ENCODE measurements at places on chromosomes 3 and 15.

DNA sequence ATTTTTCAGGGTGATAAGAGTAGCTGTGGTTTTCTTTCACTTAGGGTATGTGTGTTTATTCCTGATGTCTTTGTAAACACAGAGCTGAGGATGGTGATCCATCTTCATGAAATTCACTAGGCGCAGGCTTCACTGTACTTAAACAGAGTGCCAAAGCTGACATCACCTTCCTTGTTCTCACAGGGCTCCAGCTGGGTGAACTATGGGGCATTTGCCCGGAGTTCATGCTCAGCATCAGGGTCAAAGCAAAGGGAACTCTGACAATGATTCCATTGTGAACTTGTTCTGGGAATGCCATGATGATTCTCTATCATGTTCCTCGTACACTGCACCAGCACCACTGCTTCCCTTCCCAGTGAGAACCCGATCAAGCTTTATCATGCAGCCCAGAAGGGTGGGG, 184.8 kb upstream of the P2RY1 start:
- no peak for DNase-seq

DNA sequence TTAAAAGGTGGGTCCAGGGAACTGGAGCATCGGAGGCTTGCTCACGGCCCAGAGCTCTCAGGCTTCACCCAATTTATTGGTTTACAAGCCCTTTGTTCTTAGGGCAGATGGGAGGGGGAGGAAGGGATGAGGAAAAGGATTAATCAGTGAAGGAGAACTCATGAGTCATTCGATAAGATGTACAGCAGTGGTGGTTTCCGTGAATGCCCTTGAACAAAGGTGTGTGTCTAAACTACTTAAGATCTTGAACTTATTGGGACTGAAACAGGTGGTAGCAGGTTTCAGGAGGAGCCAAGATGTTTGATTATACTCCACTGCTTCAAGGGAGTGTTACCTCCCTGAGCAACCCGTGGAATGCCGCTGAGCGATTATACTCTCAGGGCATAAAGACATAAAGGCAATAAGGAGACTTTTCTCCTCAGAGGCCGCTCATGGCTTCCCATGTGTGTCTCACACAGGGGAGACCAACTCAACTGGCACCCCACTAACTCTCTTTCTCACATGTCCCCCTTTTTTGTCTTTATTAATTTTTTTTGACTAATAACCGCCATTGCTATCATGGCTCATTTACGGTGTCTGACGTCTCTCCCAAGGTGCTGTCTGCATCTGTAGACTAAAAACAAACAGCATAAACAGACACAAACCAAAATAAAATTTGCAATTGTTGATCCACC, 17.3 kb upstream of the SLC28A2 start:
- DNase-seq: no peak

- no peak for DNase-seq
These were observed 107.6 kb downstream of the RBPMS2 start for GRCh38 chr15:64667736-64668161.

GRCh38 chr3:182148360-182148759, 436.6 kb downstream of the SOX2 start:
- no peak for DNase-seq

- no peak for DNase-seq
These were observed 555 bp downstream of the TM2D3 start for GRCh38 chr15:101651554-101652097.

GRCh38 chr3:167032267-167032876, 347.7 kb downstream of the ZBBX start:
- DNase-seq: no peak

DNA sequence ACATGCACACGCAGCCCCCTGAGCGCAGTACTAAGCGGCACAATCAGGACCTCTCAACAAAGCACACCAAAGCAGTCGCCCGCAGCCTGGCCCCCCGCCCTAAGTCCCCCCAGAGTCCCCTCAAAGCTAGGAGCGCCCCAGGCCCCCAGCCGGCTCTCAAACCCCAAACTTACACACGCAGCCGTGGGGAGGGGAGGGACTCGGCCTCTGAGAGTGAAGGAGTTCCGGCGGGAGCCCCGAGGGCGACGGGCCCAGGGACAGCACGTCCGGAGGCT, 5.5 kb downstream of the GATA2 start:
- DNase-seq: no peak

DNA sequence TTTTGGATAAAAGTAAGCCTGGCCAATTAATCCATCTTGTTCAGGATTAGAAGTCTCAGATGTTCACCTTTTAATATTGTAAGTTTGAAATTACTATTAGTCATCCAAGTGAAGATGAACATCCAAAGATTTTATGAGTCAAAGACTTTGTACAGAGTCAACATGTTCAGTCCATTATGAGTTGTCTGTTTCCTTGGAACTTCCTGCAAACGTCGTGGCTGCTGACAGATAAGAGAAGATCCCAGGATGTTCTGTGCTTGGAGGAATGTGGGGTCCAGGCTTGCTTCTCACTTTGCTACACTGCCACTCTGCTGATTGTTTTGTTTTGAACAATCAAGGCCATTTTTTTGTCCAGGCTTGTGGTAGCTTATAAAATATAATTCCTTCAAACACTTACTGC, 74.3 kb upstream of the SLCO2A1 start:
- DNase-seq: no peak

- DNase-seq: no peak
These were observed 204.9 kb upstream of the CGNL1 start for GRCh38 chr15:57171426-57171825.

GRCh38 chr15:32933236-32933635, 215.4 kb downstream of the GREM1 start:
- DNase-seq: no peak

GRCh38 chr15:66491846-66492245, 5.7 kb downstream of the SNAPC5 start:
- DNase-seq: no peak

- DNase-seq: no peak
These were observed 120.0 kb downstream of the PLD1 start for GRCh38 chr3:171690281-171690680.

DNA sequence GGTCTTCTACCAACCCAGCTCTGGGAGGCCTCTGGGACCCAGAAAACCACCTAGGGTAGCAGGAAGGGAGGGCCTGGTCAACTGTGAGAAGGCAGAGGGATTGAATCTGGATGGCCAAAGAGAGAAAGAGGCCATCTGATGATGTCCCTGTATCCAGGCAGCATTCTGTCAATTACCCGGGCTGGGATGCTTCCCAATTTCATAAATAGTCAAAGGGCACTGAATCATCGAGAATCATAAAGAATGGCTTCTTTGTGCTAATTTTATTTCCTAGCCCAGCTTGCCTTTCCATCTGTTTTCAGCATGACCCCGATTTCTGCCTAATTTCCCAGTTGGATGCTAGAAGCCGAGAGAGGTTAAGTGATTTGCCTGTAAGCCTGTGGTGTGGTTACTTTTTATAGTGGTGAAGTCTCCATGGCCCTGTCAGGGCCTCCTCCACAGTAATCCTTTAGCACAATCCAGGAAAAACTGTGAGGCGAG, 129.2 kb downstream of the FAM43A start:
- no peak for DNase-seq

GRCh38 chr15:31467361-31467760, 140.7 kb downstream of the KLF13 start:
- DNase-seq: no peak

DNA sequence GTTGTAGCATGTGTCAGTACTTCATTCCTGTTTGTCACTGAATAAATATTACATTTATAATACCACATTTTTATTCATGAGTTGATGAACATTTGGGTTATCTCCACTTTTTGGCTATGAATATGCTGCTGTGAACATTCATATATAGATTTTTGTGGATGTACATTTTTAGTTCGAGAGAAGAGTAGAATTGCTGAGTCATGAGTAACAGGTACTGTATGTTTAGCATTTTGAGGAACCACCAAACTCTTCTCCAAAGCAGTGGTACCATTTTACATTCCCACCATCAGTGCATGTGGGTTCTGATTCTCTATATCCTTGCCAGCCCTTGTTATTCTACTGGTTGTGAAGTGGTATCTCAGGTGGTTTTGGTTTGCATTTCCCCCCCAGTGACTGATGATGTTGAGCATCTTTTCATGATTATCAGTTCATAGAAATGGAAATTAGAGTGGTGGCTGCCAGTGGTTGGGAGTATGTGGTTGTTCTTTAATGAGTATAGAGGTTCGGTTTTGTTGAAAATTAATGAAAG, 59.6 kb downstream of the CCDC66 start:
- DNase-seq: no peak

DNA sequence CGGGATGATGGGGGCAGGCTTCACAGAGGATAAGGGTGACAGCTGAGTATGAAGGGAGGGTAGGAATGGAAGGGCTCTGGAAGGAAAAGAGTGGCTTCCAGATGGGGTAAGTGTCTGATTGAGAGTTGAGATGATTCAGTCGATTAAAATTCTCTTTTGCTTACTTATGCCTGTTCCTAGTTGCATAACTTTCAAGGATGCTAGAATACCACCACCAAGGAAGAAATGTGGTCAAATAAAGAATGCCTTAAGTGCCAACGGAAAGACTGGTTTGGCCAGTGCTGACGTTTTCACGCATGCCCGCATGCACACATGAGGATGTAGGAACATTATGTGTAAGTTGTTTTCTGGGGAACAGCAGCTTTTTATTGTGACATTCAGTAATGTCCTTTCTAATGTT, 263.4 kb upstream of the WNT5A start:
- DNase-seq: no peak

DNA sequence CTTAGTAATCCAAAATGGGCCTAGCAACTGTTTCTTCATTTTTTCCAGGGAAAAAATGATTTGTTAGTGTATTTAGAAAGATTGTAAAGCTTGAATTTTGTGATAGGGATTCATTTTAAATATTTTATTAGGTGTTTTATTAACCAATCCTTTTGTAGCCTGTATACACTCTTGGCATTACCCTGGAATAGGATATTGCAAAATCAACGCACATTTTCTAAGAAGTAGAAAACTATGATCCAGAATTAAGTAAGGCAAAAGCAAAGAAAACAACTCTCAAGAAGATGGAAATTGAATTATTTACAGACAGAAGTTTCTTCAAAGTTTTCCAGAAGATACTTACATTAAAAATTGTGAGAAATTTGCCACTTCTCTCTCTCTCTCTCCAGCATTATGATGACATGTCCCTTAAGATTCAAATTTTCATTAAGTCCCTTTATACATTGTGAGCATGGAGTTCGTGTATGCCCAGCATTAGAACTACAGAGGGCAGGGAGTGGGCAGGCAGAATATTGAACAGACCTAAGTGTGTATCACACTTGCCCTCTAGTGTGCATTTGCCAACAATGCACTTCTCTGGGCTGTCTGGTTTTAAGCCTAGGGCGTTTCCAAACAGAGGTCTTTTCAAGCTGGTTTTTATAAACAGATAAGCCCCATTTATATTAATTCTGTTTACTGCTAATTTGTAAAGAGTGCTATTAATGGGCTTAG, 28.5 kb upstream of the CMSS1 start:
- DNase-seq: no peak

GRCh38 chr15:57911247-57911646, 154.3 kb downstream of the ALDH1A2 start:
- DNase-seq: no peak

DNA sequence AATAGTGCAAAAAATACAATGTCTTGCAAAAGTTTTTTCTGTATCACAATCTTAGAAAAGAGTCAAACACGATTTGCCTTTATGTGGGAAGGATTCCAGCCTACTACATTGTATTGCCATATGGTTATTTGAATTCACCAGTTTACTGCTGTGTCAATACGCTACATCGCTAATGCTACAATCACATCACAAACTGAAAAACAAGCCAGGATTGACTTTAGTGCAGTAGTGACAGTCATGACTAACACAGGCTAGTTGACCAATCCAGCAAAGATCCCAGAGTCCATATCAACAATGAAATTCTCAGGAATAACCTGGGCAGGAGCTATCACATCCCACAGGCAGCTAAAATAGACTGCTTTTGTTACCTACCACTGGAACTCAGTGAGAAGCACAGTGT, 67.0 kb downstream of the IL12A start:
- no peak for DNase-seq

DNA sequence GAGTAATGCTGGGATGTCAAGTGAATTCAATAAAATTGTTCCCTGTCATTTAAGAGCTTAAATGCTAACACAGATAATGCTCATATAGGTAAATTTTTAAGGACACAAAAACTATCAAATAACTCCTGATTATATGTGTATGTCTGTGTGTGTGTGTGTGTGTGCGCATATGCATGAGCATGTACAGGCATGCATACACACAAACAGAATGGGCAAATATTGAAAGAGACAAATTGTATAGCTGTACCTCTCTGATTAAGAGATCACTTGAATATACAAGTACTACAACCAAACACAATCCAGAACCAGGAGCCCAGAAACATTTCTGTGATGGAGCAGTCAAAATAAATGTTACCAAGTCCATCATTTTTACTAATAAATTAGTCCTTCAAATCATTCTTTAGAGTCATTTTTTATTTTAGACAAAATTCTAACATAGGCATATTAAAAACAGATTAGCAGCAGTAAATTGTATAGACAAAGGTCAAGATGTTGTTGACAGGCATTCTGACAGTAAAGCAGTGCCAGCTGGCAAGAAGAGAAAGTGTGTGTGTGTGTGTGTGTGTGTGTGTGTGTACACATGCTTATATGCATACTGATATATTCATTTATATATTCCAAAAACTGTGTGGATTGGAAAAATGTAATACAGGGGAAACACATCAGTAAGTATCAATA, 145.3 kb downstream of the CD47 start:
- no peak for DNase-seq

- DNase-seq: no peak
These were observed 302.9 kb upstream of the RASGRP1 start for GRCh38 chr15:38867556-38867955.

DNA sequence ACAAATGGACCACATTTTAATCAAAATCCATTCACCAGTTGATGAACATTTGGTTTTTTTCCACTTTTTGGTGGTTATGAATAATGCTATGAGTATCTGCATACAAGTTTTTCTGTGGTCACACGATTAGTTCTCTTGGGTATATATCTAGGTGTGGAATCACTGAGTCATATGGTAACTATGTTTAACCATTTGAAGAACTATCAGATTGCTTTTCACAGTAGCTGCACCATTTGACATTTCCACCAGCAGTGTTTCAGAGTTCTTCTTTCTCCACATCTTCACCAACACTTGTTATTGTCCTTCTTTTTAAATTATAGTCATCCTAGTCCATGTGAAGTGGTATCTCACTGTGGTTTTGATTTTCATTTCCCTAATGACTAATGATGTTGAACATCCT, 33.3 kb upstream of the ATG7 start:
- DNase-seq: no peak

DNA sequence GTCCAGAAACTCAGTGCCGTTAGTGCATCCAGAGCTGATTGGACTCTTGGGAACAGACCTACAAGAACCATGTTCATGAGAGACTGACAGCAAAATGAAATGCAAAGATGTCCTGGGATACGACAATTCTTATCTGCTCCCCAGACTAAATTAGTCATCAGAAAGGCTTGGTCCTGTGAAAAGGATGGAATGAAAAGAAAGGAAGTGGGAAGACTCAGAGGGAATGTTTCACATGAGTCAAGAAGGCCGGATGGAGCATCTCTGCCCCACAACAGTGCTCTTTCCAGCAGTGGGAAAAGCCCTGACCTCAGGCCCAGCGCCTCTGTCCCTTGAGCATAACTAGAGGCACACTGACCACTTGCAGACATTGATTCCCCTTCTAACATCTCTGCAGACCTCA, 39.3 kb upstream of the UACA start:
- no peak for DNase-seq
